ENCODE measurements at places on chromosomes 5 and 9.

DNA sequence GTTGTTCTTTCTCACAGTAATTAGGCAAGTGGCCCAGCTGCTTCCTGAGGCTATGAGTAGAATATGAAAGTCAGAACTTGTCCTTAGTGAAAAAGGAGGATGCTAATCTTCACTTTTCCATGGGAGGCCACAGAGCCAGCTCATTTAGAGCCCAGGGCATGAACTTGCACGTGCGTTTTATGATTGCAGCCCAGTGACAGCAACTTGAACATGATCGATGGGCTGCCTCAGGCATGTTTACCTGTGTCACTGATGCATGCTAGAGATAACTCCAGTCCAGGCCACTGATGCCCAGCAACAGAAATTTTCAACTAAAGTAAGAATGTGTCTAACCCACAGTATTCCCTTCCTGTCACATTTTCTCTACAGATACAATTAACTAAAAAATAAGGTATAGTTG, 179.3 kb downstream of the CTNND2 start:
- DNase-seq, result no peak

DNA sequence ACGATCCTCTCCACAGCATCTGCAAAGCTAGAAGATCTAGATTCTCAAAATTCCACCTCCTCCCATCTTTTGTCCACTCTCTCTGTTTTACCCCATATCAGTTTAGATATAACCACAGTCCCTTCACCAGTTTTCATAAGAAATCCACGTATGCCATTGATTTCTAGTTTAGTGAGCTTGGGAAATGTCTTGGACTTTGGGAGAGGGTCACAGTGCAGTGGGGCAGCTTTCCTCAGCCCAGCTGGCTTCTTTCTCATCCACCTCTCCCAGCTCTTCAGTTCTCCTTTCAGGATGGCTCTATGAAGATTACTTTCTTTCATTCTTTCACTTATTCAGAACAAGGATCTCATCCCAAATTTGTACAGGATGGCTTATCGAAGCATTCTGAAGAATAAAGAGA, 203.9 kb upstream of the ADCY2 start:
- no peak for DNase-seq

DNA sequence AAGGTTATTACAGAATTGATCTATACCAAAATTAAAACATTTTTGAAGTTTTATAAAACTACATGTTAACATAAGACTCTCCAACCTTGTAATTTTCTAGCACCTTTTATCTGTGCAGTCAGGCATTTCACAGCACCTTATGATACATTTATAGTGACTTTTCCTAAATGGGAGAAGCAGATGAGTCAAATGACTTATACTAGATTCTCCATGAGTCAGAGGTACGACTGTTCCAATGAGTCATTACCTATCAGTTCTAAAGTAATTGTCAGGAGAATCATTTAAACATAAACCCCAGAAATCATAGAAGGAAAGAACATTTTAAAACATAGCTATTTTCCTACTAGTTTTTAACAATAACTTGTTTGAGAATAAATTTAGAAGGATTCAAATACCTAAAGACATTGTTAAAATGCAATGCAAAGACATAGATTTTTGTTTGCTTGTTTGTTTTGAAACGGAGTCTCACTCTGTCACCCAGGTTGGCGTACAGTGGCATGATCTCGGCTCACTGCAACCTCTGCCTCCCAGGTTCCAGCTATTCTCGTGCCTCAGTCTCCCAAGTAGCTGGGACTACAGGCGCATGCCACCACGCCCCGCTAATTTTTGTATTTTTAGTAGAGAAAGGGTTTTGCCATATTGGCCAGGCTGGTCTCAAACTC, 34.7 kb upstream of the DMXL1 start:
- no peak for DNase-seq

DNA sequence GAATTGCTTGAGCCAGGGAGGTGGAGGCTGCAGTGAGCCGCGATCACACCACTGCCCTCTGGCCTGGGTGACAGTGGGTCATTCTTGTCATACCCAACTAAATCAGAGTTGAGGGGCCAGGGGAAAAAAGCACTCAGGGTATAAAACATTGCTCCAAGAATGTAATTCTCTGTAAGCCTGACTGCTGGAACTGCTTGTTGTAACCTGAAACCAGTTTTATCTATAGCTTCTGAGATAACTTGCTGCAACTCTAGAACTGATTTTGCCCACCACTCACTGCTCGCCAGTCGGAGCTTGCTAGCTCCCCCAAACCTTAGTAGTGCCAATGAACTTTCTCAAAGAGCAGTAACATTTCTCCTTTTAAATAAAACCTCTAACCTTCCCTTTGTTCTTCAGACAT, 9.6 kb upstream of the MSH3 start:
- no peak for DNase-seq

DNA sequence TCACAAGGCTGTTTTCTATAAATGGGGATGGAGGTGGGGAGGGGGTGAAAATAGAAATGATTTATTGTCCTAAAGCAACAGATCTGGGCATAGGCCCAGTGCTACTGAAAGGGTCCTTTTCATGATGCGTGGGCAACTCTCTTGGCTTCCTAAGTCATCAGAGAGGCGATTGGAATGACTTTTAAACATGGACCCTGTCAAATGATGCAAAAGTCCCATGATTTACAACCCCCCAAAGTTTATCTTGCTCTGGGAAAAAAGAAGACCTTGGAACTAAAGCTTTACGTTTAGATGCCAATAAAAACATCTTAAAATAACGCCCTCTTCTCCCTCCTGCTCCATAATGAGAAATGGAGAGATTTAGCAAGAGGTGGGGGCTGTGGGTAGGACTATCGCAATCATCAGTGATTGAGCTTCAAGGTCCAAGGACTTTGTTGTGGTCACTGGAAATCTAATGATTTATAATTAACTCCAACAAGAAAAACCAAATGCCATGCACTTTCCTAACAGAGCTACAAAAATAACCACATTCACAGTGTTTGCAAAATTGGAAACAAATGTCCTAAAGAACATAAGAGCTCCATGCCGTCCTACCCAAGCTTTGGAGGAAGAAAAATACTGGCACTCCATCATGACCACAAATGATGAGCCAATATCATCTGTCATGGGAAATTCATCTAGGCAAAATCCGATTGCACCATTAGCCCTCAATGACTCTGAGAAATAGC, 167.5 kb upstream of the CLINT1 start:
- DNase-seq, result no peak

GRCh38 chr5:16934123-16934522, 2.0 kb downstream of the MYO10 start:
- DNase-seq, result no peak

DNA sequence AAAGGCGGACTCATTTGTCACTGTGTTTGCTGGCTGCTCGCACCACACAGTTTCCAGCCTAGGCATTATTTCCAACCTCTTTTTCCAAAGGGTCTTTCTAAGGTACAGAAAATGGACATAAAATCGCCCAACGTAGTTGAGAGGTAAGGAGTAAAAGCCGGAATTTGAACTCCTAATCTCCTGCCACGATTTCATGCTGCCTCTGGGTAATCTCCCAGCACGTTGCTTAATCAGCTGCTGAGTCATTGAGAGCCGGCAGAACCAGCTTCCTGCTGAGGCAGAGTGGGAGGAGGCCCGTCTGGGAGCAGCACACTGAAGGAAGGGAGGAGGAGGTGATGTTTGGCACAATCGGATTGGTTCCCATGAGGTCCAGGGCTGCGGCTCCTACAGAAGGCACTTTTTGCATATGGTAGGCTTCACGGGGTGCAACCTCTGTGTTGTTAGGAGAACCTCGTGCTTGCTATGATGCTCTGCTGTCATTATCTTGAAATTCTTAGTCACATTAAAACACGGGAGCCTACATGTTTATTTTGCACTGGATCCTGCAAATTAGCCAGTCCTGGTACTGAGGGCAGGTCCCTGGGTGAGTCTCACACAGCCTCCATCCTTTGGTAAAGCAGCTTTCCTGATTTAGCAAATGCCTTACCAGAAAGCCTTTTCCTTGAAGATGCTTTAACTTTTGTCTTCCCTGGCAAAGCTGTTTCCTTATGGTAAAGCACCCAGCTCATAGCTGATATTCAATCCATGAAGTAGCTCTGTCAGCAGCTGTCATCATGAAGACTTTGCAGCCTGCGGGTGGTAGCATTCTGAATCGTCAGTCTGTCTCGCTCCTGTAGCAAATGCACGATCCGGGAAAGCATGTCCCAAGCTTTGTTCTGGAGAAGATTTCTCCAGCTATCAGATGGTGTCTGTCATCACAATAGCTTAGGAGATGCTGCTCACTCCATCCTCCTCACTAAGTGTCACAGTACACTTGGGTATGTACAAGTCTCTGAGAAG, 191.6 kb upstream of the MSX2 start:
- no peak for DNase-seq

DNA sequence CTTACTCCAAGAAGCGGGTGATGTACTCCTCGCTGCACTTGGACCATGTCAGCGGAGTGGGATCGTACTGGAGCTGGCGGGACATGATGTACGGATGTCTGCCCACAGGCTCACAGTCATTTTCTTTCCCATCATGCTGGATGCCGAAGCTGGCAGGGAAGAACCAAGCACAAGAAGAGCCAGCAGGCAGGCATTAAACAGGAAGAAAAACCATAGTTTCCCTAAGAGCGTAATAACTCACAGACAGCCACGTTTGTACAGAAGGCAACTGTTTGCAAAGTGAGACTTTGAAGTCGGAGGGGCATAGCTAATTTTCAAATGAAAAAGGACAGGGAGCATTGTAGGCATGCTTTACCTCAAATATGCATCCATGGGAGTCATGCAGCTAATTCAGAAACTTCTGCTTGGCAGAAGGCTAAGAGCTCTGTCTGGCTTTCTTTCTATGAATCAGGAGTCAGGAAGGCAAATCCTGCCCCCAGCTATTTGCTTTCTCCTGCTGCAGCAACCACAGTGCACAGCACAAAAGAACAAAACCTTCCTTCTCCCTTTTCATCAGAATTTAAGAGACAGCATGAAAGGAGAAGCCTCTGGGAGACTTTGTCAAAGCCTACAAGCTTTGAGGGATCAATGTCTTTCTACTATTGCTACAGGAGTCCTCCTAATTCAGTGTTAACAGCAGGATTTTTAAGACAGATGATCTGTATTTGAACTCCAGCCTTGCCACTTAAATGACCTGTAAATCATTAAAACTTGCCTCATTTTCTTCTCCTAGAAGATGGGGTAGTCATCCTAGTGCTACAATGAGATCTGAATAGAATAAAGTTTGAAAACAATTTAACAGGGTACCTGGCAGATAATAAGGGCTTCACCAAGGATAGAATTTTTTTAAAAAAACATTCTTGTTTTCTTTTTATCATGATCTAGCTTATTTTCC, 209.1 kb downstream of the TARS1 start:
- DNase-seq, result no peak

DNA sequence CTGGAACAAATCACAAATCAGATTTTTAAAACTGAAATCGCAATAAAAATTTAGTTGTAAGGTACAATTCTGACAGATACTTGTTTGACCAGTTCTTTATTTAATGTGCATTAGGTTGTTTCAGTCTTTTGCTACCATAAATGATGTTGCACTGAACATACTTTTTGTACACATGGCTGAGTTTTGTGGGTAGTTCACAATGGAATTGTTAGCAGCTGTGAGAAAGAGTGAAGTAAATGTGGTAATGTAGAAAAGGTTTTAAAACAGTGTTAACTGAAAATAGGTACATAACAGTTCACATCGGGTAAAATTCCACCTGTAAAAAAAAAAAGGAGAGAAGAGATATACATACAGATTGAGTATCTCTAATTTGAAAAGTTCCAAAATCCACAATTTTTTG, 25.6 kb downstream of the MRPS27 start:
- no peak for DNase-seq

- no peak for DNase-seq
These were observed 476.8 kb upstream of the PTGER4 start for GRCh38 chr5:40202814-40203440.

GRCh38 chr5:5132693-5133295, 7.3 kb upstream of the ADAMTS16 start:
- no peak for DNase-seq

DNA sequence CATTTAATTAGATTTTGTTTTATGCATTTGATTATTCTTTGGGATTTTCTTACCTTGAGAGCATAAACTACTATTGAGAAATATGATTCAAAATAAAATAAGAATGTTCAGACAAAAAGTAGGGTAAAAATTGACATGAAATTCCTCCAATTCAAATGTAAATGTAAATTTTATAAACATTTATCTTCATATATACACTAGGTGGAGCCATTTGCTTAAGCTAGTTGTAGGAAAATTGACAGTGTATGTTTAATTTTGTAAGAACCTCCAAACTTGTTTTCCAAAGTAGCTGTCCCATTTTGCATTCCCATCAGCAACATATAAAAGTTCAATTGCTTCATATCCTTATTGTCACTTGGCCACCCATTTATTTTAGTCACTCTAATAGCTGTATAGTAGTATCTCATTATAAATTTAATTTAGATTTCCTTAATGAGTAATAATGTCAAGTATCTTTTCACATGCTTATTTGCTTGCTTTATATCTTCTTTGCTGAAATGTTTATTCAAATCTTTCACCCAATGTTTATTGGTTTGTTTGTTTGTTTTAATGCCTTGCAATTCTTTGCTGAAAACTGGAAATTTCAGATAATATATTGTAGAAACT, 37.6 kb upstream of the SLCO6A1 start:
- DNase-seq, result no peak
